ENCODE measurements at places on chromosomes 1 and 21.

GRCh38 chr1:238187575-238187949, 296.8 kb upstream of the ZP4 start:
- no peak for DNase-seq

DNA sequence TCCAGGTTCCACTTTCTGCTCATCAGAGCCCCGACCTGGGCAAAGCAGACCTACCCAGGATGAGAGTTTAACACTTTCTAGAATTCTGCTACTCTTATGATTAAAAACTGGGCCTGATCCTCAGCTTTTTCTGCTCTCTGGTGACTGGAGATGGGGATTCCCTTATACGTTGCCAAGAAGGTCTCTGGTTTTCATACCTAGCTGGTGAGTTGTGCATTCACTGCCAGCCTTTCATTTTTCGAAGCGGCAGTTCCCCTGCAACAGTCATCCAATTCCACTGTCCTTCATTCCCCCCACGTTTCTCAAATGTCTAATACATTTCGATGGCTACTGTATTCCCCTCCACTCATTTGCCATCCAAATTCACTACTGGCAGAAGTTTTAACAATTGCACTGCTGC, 135.3 kb downstream of the ADSS2 start:
- DNase-seq, result no peak

DNA sequence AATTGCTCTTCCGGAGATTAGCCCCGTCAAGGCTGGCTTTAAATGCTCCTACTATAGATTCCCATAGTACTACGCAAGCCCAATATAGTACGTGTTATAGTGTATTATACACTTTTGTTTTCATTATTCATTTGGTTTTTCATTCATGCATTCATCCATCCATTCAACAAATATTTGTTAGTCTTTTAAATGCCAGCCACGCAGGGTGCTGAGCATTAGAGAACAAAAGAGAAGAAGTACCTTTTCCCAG, 513 bp upstream of the RAB3GAP2 start:
- DNase-seq, result no peak

- DNase-seq, result no peak
Measured at GRCh38 chr1:2504949-2505272, 21.5 kb downstream of the PANK4 start.

GRCh38 chr1:26177182-26177684, at the start of gene CNKSR1:
CNKSR1 (plus strand) TSS chr1:26177491; CDS start chr1:26177548, 57 bp downstream.
- DNase-seq, result no peak

GRCh38 chr1:168504064-168504837, 39.5 kb downstream of the XCL2 start:
- DNase-seq, result no peak

GRCh38 chr1:3349161-3349967, 105.1 kb upstream of the ARHGEF16 start:
- DNase-seq, result no peak

GRCh38 chr1:184843732-184844495, 89.3 kb upstream of the EDEM3 start:
- DNase-seq, result no peak

- no peak for DNase-seq
Measured at GRCh38 chr1:153963850-153964331, 554 bp upstream of the SLC39A1 start.

- no peak for DNase-seq
Measured at GRCh38 chr1:154440036-154440804, 35.1 kb downstream of the IL6R start.
